ENCODE measurements at places on chromosomes 2 and 18.
A peak's percentile ranks its signal among the peaks of the same experiment; 100 is the strongest.

GRCh38 chr2:50395605-50396297, 636.2 kb downstream of the NRXN1 start:
- DNase-seq = no peak

DNA sequence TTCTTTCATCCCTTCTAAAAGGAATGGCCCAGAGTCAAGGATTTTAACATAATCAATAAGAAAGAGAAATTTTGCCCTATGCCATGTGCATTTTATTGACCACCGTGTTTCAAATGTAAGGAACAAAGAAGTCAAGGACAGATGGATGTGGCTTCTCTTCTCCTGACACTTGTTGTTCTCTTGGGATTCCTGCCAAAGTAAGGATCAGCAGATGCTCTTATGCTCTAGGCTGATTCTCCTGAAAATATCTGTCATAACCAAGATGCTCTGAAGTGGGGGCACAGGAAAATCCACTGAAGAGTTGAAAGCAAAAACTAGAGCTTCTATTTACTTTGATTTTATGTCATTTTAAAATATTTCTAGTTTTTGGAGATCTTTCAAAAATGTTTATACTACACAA, 72.9 kb upstream of the SYT4 start:
- DNase-seq = no peak

GRCh38 chr2:174761837-174762236, 2.4 kb downstream of the CHRNA1 start:
- DNase-seq = no peak

- peak; percentile 34 for DNase-seq
Measured at GRCh38 chr2:204000446-204000845, 63.9 kb downstream of the ICOS start.

GRCh38 chr2:4180631-4181030, 477.3 kb downstream of the DCDC2C start:
- DNase-seq = no peak

DNA sequence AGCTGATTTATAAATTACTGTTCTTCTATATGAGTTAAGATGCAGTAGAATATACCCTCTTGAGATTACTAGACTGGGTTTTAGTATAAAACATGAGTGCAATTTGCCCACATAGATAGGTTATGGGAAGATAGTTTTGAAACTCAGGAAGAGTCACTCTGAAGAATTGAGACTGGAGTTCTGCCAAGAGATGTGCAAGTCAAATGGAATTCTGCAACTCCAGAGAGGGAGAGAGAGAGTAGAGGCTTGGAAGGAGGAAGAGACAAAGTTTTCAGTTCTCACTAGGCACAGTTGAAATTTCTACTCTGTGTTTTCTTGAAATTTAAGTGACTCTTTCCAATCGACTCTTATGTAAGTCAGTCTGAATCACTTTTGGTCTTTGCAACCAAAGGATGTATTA, 878.8 kb downstream of the TSN start:
- no peak for DNase-seq

GRCh38 chr2:58671675-58672074, 430.6 kb upstream of the FANCL start:
- no peak for DNase-seq

- DNase-seq = no peak
Measured at GRCh38 chr18:47397671-47398319, 146.3 kb upstream of the SKOR2 start.

All from CD4-positive, alpha-beta T cell treated with Interleukin-15 for 4 hours (primary cell).